ENCODE measurements at places on chromosomes 12 and 14. TPM values are rescaled to one million over a fixed set of nuclear protein-coding genes. Genes with fewer than 3 reads are reported as not detected.

SAMD15 gene
- total RNA-seq: 1.4 TPM

RARG gene
- 22.1 TPM for total RNA-seq

IKZF4 gene
- total RNA-seq: 0.57 TPM

ANKRD52 gene
- 15.8 TPM for total RNA-seq

YBX3 gene
- total RNA-seq: 46.6 TPM

IFNG-AS1 gene
- total RNA-seq: not detected

MFAP5 gene
- not detected for total RNA-seq

VWF gene
- total RNA-seq: not detected

LRRC74A gene
- total RNA-seq: not detected

RNASE3 gene
- total RNA-seq: not detected

DDX55 gene
- 33.6 TPM for total RNA-seq

GPR137C gene
- total RNA-seq: 4.4 TPM

ABCD2 gene
- total RNA-seq: not detected

SYT1 gene
- total RNA-seq: 5.7 TPM

SERPINA1 gene
- 8.3 TPM for total RNA-seq

ZNF26 gene
- 4.0 TPM for total RNA-seq

FOXN4 gene
- not detected for total RNA-seq

TRPV4 gene
- total RNA-seq: 0.81 TPM

STAT6 gene
- not detected for total RNA-seq

LBHD2 gene
- not detected for total RNA-seq

TBC1D30 gene
- 0.52 TPM for total RNA-seq

OTOGL gene
- 0.71 TPM for total RNA-seq

FOXA1 gene
- not detected for total RNA-seq

MGP gene
- total RNA-seq: 12.6 TPM

CLEC9A gene
- 0.07 TPM for total RNA-seq

PYGL gene
- 75.8 TPM for total RNA-seq

ACVRL1 gene
- total RNA-seq: 1.2 TPM

NRXN3 gene
- total RNA-seq: 1.1 TPM

IFNG gene
- not detected for total RNA-seq

TMCC3 gene
- 0.54 TPM for total RNA-seq

DBX2 gene
- total RNA-seq: not detected

CCDC196 gene
- total RNA-seq: not detected

FERMT2 gene
- total RNA-seq: 64.2 TPM

AQP2 gene
- total RNA-seq: not detected

PTPRQ gene
- total RNA-seq: 0.22 TPM

ARHGAP9 gene
- 0.44 TPM for total RNA-seq

GLIPR1L1 gene
- total RNA-seq: not detected

PMCH gene
- total RNA-seq: not detected

MYF5 gene
- not detected for total RNA-seq

NPAS3 gene
- total RNA-seq: 2.7 TPM

CNTN1 gene
- 4.9 TPM for total RNA-seq

FANCM gene
- total RNA-seq: 5.7 TPM

NRL gene
- total RNA-seq: 4.9 TPM

CFAP73 gene
- total RNA-seq: not detected

SERPINA12 gene
- total RNA-seq: not detected

BIN2 gene
- not detected for total RNA-seq

GNB3 gene
- total RNA-seq: 0.57 TPM

SPX gene
- total RNA-seq: 0.39 TPM

RNU6-8 gene
- not detected for total RNA-seq

MRPL52 gene
- total RNA-seq: 325 TPM

AMN gene
- not detected for total RNA-seq

HOXC11 gene
- total RNA-seq: 1.9 TPM

VAMP1 gene
- total RNA-seq: 2.6 TPM

DEPDC4 gene
- total RNA-seq: 2.1 TPM

ALG10 gene
- 8.5 TPM for total RNA-seq

OVCH1 gene
- not detected for total RNA-seq

IAPP gene
- not detected for total RNA-seq

TCL1B gene
- not detected for total RNA-seq

All from M059J (cell line).